ENCODE measurements at places on chromosomes 7 and 10.

DNA sequence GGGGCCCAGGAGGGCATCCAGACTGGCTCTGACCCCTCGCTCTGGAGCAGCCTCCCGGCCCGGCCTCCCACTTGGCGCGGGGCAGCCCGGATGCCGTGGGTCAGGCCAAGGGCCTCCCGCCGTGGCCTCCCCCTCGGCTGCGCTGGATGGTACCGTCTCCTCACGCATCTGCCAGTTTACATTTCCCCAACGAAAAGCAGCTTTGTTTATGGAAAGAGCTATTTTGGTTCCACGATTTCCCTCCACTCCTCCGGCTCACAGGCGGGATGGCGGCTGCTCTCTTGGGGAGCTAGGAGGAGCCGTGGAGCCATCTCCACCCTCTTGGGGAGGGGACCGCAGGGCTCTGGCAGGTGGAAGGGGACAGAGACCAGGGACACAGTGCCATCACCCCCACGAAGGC lies 93.2 kb upstream of the MYL10 start:
- no peak for DNase-seq

DNA sequence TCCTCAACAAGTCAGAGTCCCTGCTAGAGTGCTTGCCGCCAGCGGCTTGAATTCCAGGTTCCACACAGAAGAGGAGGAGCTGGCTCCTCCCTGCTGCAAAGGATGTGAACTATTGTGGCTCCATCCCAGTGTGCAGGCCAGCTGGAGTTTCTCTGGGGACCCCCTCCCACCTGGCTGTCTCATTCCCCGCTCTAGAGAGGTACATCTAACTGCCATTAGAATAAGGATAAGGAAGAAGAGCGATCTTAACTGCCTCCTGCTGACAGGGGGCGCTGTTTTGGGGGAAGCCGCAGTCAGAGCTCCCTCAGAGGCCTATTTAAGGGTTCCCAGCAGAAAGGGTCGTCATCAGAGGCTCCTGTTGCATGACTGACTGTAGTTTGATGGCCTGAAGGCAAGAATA lies 40.8 kb upstream of the HECW1 start:
- DNase-seq = no peak

DNA sequence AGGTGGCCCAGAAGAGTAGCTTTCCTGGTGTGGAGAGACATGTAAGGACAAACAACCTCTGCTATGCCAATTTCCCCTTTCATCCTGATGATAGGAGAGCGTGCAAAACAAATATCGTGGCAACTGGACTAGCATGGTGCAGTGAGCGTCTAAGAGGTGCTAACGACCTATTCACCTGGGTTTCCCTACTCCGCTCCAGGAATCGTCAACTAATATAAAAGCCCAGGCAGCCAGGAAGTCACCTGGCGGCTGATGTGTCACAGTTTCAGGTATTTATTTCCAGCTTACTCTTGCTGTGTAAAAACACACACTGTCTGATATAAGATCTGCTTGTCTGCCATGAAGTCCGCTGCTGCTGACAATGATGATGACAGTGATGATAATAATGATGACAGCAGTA lies 56.5 kb upstream of the EFCAB10 start:
- DNase-seq = no peak

- DNase-seq = no peak
These were observed 24.8 kb downstream of the TLX1 start for GRCh38 chr10:101155896-101156295.

DNA sequence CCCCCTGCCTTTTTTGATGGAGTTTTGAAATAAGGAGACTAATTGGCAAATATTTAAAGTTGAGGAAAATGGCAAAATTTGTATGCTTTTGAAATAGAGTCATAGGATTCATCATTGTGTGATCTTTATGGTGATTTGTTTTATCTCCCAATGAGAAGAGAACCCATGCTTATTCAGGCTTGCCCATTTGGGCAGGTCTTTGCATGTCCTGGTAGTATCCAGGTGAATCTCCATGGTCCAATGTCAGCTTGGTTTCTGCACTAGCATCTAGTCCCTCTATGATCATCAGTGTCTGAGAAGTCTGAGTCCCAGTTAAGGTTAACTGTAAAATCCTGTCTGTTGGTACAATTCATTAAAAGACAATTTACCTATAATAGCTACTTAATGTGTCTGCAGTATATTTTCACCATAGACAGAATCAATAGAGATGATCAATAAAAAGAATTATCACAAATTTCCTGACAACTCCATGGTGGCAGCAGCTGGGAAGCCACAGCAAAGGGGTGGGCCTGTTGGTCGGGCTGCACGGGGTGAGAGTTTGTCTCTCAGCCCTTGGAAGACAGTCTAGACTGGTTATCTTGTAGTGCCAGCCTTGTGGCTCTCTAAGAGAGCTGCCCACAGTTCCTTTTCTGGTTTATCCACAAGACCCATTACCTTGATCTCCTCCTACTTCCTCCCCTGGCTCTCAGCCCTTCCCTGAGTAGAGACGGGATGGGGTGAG lies 22.2 kb upstream of the BMPER start:
- DNase-seq = no peak

- DNase-seq = peak; percentile 21
These were observed 757 bp upstream of the PALS2 start for GRCh38 chr7:24572393-24572996.

DNA sequence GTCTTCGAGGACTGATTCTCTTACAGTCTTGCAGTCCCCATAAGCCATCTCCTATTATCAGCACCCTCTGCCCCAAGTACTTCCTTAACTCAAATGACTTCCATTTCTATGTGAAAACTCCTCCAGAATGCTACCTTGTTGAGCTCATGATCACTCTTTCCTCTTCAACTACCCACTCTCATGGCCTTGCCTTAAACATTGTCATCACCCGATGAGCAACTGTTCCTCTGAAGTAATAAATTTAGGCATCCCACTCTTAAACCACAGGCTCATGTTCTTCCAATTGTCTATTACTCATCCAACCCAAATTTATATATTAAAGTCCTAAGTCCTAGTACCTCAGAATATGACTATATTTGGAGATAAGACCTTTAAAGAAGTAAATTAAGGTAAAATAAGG lies 152.9 kb downstream of the C1GALT1 start:
- DNase-seq = no peak

DNA sequence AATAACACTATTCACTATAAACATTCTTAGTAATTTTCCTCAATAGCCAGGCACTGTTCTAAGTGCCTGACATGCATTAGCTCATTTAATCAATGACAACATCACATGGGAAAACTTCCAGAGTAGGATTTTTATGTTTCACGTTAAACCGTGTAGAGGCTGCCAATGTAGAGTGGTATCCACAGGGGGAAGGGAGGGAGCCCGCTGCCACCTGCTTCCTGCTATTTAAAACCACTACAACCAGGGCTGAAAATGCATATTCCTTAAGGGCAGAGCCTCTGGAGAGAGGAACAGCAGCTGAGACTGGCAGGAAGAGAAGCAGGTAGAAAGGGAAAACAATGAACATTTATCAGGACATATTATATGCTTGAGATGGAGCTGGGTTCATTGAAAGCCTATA lies 684.3 kb upstream of the AUTS2 start:
- no peak for DNase-seq

GRCh38 chr7:3042861-3043489 lies 692 bp downstream of the CARD11 start:
- peak; percentile 70 for DNase-seq

- no peak for DNase-seq
These were observed 71.7 kb upstream of the ZNRF2 start for GRCh38 chr7:30212701-30213111.

GRCh38 chr10:78829565-78829964 lies 239.2 kb upstream of the ZMIZ1 start:
- DNase-seq = no peak

- no peak for DNase-seq
These were observed 7.0 kb upstream of the GBX1 start for GRCh38 chr7:151174246-151175046.

DNA sequence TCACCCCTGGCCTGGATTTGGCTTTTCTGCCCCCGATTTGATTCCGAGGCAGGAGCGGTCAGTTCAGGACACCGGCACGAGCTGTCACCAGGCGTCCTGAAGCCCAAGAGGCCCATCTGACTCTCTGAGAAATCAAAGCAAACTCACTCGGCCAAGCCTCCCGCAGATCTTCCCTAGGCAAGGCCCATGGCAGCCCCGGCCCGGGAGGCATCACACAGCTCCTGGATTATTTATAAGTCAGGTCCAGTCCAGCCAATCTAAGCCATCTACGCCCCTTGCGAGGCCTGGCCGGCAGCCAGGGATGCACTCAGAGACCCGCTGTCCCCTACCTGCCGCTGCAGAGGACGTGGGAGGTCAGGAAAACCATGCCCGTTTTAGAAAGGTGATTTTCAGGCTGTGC lies 87.3 kb upstream of the DIP2C start:
- no peak for DNase-seq

DNA sequence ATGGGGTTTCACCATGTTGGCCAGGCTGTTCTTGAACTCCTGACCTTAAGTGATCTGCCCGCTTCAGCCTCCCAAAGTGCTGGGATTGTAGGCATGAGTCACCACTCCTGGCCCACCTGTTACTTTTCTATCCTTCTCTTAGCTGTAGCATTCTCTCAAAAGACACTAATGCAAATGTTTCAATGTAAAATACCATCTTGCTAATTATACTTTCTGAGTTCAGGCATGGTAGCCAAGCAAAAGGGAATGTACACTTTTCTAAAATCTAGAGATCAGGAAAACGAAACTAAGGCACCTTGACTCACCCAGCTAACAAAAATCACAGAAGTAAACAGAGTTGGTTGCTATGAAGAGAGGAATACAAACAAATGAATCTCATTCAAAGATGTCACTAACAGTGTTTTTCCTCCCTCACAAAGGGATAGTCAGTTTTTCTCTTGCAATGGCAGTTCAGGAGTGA lies 401.0 kb upstream of the NRP1 start:
- no peak for DNase-seq

DNA sequence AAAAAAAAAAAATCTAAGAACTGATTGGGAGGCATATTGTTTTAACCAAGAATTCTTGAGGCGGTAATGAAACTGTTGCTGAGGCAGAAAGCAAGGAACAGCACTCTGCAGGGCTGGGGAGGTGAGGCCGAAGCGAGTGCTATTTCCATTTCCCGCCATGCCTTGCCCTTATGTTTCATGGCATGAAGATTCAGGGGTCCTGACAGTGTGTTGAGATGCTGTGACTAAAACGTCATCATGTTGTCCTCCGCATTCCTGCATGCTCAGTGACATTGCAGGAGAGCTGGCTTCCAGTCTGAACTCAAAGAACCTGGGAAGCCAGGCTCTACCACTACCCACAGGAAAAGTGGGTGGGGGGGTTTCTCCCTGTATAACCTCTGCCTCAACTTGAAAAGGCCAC lies 85.2 kb downstream of the EBF3 start:
- DNase-seq = no peak

DNA sequence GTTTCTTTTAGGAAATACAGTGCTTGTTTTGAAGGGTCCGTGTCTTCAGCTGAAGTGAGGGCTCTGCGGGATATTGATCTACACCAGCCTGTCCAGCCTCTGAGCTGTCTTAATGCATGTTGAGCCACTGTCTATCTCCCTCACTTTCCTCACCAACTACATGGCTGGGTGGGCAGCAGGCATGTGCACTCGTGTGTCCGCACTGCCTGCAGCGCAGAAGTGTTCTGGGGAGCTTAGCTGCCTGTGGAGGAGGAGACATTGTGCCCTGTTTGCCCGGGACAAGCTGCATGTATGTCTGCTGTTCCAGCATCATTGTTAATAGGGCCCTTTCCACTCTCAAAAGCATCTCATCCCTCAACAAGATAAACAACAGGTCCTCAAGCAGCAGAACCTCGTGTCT lies 133.1 kb upstream of the EEPD1 start:
- no peak for DNase-seq

Data from activated gamma-delta T cell treated with Interleukin-2 at 50 U/mL for 16 hours (primary cell).